Left renal pelvis (tissue), 4 donors: ENCODE measurements at places on chromosomes 3 and 15.

DNA sequence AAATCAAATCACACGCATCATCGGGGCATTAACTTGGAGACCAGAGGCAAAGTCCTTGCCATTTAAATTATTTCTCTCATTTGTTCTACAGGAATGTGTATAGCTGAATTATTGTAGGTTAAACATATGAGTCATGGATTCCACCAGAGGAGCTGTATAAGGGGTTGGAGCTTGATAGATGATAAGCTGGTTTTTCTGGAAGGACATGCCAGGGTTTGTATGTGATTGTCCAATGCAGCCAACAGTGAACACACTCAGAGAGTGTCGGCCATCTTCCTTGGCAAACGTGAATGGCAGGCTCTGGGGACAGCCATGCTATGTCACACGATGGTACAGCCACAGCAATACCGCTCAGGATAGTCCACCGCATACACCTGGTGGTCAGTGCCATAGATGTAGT, 25.1 kb downstream of the SSUH2 start:
- no peak for DNase-seq

DNA sequence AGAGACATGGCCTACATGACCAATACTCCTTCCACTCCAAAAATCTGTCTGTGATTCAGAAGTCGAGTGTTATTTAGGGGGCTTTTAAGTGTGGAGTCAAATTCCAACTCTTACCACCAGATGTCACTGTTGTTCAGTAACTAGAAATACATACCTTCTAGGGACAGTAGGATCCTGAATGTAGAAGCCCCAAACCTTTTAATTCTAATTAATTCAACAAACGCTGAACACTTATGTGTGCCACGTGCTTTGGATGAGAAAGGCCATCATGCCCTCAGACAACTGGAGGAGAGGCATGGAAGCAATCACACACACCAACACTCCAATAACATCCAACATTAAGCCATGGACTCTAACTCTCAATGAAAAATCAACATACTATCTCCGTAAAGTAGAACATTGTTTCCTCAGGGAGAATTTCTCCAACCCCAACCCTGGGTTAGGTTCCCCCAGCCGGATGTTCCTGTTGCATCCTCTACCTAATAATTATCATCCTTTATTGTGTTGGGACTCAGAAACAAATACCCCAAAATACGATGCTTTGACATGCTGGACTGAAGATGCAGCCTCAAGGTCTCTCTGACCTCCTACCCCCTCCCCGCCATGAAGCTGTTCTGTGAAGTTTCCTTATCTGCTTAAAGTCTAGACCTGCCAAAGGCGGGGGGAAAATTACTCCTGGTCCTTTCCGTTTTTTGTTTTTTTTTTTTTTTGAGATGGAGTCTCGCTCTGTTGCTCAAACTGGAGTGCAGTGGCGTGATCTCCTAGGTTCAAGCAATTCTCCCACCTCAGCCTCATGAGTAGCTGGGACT, 8.0 kb upstream of the CCDC13 start:
- DNase-seq, result no peak

- no peak for DNase-seq
Measured at GRCh38 chr3:177563243-177563780, 366.0 kb upstream of the TBL1XR1 start.

- no peak for DNase-seq
Measured at GRCh38 chr3:47583320-47584075, 4.8 kb upstream of the CSPG5 start.

DNA sequence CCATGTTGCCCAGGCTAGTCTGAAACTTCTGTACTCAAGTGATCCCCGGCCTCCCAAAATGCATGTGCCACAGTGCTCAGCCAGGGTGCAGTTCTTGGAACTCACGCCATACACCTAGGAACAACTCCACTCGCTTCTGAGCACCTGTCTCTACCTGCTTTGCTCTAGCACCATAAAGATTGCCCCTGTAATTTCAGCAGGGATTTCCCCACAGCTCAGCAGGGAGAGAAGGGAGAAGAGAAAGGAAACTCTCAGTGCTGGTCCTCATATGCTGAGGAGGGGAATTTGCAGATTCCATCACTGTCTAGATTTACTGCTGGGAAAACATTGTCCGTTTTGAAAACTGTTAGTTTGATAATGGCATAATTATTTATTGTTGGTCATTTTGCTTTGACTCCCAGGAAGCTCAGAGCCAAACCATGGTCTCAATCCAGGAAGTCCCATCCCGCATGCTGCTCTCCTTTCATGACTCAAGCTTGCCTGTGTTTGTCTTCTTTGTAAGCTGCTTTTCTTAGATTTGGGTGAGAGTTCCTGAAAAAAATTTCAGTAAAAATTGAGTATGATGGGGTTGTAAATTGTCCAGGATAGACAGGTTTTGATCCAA, 24.2 kb downstream of the TRIM71 start:
- DNase-seq, result no peak

DNA sequence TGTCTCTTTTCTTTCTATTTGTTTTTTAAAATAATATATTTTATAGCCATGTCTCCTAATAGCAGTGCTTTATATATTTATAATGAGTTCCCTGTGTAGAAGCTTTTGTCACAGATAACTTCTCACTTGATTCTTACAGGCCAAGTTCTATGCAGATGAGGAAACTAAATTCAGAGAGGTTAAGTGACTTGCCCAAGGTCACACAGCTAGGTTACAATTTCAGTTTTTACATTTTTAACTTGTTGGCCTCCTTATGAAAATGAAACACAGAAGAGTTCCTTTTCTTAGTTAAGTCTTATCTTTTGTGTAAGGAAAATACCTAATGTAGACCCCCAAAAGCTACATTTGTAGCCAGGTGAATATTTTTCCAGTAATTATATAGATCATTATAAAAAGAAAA, 83.3 kb upstream of the SOX2 start:
- no peak for DNase-seq

GRCh38 chr3:183554377-183554776, 1.1 kb downstream of the KLHL6 start:
- no peak for DNase-seq

- DNase-seq, result no peak
Measured at GRCh38 chr3:63508305-63508704, 144.2 kb upstream of the SNTN start.

DNA sequence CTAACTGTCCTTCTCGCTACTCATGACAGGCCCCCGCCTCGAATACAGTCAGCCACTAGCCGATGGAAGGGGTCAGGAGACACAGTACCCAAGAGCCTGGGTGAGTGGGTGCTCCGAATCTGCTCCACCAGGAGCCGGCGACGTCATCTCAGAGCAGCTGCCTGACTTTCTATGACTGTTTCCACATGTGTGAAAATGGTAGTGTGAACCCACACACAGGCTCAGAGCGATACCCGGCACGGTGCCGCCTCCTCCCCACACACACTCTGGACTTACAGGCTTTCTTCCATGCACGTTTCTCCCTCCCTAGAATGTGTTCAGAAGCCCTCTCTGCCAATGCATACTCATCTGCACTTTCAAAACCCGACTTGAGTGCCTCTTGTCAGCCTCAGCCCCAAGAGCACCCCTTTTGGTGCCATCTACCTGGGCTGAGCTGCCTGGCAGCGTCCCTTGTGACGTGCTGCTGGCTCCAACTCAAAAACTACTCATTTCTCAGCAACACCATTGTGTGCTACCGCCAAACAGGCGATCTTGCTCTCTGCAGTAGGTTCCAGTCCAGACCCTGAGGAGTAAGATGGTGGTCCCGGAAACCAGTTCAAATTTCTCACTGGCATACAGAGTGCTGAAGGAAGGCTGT, 29.7 kb downstream of the VGLL4 start:
- no peak for DNase-seq

- no peak for DNase-seq
Measured at GRCh38 chr3:138348754-138349739, 668 bp downstream of the MRAS start.

DNA sequence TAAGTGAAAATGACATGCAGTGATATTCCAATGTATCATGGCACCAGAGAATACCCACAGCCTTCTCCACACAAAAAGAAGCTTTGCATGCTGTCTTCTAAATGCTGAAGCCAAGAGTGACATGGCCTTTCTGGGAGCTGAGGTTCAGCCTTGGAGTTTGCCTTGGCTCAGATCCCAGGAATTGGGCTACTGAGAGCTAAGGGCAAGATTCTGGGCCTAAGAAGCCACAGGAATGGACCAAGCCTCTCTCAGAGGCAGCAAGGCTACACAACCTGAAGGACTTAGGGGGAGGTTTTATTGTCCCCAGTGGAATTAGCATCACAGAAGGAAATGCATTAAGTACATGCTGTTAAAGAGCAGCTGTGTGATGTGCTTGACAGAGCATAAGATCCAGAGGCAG, 1078.5 kb downstream of the TUSC7 start:
- peak; percentile 47 for DNase-seq

DNA sequence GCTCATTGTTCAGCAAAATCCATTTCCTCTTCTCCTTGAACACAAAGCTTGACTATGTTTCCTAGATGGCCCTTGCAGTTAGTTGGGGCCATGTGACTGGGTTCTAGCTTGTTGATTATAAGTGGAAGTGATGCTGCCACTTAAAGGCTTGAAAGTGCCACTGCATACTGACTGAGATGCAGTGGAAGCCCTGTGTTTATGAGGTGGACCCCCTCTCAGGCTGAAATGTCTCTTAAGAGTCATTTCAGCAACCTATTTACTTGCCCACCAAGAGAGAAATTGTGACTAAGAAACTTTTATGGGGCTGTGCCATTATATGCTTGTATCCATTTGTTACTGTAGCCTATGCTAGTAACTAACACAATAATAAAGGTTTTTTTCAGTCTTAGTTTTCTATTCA, 8.4 kb upstream of the ANP32A start:
- no peak for DNase-seq
